ENCODE measurements at places on chromosomes 5 and 9.

DNA sequence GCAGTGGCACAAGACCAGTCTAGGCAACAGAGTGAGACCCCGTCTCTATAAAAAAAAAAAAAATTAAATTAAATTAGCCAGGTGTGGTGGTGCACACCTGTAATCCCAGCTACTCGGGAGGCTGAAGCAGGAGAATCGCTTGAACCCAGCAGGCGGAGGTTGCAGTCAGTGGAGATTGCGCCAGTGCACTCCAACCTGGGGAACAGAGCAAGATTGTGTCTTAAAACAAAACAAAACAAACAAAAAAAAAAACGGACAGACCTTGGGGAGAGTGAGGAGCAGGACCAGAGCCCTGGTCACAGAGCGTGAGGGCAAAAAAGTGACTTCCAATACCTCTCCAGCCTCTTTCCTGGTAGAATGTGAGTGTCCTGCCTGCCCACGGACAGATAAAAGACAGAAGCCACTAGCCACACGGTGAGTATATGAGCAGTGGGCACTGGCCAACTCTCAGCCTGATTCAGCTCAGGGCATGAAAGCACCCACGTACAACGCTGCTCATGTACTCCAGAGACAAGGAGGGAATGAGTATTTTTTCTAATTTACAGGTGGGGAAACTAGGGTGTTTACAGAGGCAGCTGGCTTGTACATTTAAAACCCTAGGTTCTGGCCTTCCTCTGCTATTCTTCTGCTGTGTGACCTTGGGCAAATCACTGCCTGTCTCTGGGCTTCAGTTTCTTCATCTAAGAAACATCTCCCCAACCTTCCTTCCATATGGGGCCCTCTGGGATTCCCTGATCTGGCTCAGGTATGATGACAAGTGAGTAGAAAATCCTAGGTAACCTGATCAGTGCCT lies 1.8 kb downstream of the OLFML2A start:
- DNase-seq: no peak

DNA sequence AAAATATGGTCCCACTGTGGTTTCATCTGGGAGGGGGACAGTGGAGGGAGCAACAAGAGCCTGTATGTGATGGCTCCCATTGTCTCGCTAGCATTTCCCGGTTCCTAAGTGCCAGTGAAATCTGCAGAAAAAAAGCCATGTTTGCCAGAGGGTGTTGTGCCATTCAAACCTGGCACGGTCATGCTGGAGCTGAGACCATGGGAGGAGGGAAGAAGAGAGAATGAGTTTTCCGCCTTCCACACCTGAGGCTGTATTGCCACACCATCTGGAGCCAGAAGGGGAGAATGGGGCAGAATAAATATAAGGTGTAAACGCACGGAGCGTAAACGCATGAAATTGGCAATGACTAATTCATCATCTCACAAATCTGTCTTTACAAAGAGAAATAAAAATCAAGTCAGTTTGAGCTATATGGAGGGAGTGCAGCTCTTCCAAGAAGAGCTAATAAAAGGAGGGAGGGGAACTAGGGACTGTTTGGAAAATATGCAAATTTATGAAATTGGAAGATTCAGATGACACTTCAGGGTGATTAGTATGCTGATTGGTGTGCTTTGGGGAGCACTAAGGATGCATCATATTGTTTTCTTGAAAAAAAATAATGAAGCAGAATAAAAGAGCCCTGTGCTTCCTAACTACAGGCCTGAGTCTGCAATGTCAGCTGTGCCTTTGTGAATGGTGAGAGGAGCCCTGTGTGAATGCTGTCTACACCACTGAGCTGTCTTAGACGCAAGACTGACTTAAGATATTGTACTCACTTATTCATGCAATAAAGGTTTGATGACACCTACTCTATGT lies 237.9 kb downstream of the NSG2 start:
- DNase-seq: no peak

DNA sequence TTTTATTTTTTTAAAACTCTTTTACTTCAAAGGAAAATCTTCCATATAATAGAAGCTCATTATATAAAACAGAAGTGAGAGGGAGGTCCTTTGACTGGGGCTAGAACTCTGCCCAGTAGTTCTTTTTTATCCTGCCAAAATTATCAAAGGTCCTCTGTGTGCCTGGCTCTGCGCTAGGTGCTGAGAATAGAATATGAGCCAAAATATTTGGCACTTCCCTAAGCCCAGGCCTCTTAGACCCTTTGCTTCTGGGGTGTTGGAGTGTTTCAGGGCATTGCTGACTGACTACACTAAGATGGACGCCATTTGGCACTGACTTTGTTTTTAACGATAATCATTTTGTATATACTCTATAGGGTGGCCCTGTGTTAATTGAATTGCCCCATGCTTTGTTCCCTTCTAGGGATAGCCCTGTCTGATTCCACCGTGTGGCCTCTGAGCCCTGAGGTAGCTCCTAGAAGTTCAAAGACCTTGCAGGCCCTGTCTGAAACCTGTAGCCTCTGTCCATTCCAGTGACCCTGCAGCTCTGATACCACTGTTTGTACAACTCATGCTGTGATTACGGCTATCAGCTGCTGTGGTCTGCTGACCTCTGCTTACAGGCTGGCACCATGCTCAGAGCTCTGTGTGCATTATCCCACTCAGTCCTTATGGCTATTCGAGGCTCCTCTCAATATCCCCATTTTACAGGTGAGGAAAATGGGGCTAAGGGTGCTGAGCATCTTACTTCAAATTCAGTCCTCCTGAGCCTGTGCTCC lies 84.3 kb upstream of the SHB start:
- no peak for DNase-seq

DNA sequence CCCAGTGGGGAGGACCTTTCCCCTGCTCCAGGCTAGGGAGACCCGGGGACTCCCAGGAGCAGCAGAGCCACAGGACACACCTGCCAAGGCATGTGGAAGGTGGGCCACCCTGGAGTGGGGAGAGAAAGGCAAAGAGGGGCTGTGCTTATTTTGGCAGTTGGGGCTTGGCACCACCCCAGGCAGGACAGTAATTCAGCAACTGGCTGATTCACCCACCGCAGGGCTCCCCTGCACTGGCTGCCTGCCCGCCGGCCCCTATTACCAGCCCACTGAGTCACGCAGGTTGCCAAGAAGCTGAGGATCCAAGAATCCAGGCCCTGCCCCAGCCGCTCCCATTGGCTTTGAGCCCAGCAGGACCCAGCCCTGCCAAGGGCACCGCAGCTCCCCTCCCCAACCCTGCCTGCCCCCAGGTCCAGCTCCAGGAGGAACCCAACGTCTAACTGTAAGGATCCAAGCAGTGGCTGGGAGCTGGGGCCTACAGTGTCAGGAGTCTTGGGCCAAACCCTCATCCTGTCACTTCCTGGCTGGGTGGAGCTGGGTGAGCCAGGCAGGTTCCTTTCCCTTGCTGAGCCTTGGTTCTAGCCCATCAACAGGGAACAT lies 14.2 kb upstream of the RALGDS start:
- no peak for DNase-seq

- no peak for DNase-seq
Measured at GRCh38 chr5:114118511-114118910, 243.4 kb upstream of the KCNN2 start.

Measured in OCI-LY7 (cell line).